ENCODE measurements at places on chromosomes 16 and 17.

- no peak for DNase-seq
Observed at GRCh38 chr16:71423865-71424264, 18.0 kb downstream of the TLE7 start.

DNA sequence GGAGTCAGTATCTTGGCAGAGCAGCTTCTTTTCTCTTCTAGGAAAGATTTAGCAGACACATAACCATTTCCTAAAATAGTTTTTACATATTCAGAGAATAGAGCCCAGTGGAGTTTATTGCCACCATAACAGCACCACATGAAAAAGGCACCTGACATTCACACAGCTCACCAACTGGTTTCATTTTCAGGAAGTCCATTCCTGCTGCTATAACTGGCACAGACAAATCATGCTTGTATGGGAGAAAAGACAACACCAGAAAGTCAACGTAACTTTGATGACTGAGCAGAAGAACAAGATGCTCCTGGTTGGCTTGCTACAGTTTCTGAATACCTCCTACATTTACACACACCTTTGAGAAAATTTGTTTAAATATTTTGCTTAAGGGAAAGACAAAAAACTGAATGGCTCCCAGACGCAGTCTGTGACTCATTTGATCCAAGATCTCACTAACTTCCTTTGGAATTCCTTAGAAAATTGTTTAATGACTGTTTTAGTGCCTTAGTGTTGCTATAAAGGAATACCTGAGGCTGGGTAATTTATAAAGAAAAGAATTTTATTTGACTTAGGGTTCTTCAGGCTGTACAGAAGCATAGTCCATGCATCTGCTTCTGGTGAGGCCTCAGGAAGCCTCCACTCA, 1380.6 kb downstream of the CDH8 start:
- no peak for DNase-seq

- DNase-seq = no peak
Observed at GRCh38 chr17:44559634-44560554, 2.6 kb downstream of the FZD2 start.

- DNase-seq = no peak
Observed at GRCh38 chr17:16989953-16990860, 18.3 kb upstream of the TNFRSF13B start.

GRCh38 chr16:24736758-24737157, 7.3 kb downstream of the TNRC6A start:
- DNase-seq = no peak

- DNase-seq = peak; percentile 85
Observed at GRCh38 chr16:57475711-57476339, 10.5 kb downstream of the DOK4 start.

DNA sequence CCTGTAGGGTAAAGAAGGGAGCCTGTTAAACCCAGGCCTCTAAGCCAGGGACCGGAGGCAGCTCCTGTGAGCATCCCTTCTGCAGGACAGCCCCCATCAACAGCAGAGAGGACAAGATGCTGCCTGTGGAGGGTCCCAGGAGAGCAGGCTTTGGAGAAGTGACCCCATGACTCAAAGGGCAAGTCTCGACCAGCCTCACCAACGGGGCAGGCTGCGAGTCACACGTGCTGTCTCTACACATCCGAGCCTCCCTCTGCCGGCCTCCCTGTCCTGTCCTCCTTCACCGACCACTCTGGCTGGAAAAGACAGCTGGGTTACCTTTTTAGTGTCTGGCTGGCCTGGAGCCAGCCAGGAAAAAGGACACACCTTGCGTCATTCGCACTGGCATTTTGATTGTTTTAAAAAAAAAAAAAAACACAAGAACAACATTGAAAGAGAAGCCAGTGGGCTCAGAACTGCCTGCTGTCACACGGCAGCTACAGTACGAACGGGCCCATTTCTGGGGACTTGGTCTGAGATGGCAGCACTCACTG, 74.5 kb upstream of the RCVRN start:
- no peak for DNase-seq

GRCh38 chr17:60091908-60092331, 13.2 kb upstream of the HEATR6 start:
- DNase-seq = no peak

DNA sequence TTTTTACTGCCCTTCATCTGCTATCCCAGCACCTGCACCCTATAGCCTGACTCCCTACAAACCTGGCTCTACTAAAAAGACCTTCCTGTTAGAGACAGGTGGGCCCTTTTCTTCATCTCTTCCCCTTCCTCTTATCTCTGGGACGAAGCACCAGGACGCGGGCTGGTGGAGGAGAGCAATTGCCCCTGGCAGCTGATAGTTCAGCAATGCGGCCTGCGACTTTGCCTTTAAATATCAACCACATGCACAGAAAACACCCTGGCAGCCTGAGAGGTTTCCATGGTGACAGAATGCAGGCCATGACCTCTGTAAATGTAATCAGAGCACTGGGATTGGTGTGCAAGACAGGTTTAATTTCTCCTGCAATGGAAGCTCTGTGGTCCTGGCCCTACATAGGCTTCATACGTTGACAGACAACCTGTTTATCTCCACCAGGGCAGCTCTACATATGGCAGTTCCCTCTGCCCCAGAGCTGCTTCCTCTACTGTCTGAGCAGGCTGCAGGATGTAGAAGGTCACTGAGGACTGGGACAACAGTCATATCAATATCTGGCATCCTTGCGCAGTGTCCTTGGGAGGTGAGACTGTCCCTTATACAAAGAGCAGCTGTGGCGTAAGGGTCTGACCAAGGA, 10.0 kb upstream of the SKAP1 start:
- no peak for DNase-seq

GRCh38 chr16:85201574-85201973, 89.3 kb upstream of the CIBAR2 start:
- DNase-seq = no peak
